NCI-H774 (cell line): ENCODE measurements at places on chromosomes 6 and 20.

DNA sequence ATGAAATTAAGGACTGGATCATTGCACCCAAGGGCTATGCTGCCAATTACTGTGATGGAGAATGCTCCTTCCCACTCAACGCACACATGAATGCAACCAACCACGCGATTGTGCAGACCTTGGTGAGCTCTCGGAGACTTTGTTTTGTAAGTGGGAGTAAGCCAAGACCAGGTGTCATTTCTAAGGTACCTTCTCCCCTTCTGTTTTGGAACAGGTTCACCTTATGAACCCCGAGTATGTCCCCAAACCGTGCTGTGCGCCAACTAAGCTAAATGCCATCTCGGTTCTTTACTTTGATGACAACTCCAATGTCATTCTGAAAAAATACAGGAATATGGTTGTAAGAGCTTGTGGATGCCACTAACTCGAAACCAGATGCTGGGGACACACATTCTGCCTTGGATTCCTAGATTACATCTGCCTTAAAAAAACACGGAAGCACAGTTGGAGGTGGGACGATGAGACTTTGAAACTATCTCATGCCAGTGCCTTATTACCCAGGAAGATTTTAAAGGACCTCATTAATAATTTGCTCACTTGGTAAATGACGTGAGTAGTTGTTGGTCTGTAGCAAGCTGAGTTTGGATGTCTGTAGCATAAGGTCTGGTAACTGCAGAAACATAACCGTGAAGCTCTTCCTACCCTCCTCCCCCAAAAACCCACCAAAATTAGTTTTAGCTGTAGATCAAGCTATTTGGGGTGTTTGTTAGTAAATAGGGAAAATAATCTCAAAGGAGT, 30.4 kb downstream of the TXNDC5 start:
- no peak for DNase-seq

DNA sequence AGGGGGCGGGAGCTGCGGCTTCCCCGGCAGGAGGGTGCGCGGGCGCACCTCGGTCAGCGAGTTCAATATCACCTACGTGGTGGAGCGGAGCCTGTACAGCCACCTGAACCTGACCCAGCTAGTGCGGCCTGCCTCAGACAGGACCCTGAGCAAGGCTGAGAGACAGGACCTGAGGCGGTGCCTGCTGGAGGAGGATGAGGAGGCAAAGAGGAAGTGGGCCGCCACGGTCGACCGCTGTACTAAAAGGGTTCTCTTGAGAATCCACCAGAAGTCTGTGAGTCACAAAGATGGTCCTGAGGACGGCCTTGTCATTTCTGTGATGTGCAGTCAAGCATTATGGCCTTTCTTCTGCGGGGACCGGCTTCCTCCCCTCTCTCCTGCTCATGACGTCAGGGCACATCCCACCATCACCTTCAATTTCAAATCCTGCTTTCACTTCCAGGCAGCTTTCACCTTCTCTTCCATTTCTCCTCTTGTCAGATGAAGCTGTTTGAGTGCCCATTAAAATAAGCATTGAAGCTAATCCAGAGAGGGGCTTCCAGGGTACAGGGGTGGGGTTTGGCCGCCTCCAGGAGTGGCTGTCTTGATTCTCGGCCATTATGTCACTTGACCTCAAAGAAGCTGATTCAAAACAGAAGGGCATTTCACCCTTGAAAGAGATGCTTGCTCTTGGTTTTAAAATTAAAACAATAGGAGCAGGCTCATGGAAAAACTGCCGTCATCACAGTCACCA, 177.6 kb downstream of the SASH1 start:
- DNase-seq = no peak

GRCh38 chr6:167470101-167470835, 145.4 kb downstream of the TTLL2 start:
- no peak for DNase-seq

GRCh38 chr6:54493138-54493537, 184.9 kb downstream of the TINAG start:
- no peak for DNase-seq

DNA sequence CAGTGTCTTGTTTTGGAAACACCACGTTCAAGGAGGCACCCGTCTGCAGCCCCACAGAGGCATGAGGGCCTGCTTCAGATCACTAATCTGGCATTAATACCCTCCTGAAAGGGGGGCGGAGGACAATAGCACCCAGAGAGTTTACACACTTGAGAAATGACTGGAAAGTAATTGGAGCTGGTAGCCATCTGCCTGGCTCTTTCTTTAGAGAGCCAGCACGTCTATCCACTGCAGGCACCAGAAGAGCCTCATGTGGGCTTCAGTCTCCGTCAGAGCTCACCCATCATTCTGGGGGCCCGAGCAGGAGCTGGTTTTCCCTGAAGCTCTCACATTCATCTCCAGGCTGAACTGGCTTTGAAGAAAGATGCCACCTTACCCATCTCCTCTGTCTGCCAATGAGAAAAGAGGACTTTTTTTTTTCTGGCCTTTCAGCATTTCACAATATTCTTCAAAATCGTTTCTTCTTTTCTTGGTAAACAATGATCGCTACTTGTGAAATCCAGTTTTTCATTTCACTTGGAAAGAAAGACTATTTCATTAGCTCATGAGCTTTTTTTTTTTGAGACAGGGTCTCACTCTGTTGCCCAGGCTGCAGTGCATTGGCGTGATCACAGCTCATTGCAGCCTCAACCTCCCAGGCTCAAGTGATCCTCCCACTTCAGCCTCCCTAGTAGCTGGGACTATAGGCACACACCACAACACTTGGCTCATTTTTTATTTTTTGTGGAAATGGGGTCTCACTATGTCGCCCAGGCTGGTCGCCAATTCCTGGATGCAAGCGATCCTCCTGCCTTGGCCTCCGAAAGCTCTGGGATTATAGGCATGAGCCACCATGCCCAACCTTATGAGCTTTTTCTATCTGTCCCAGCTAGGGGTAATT, 124.7 kb upstream of the ZNF217 start:
- no peak for DNase-seq

GRCh38 chr6:47076422-47077344, 34.6 kb upstream of the ADGRF1 start:
- no peak for DNase-seq

DNA sequence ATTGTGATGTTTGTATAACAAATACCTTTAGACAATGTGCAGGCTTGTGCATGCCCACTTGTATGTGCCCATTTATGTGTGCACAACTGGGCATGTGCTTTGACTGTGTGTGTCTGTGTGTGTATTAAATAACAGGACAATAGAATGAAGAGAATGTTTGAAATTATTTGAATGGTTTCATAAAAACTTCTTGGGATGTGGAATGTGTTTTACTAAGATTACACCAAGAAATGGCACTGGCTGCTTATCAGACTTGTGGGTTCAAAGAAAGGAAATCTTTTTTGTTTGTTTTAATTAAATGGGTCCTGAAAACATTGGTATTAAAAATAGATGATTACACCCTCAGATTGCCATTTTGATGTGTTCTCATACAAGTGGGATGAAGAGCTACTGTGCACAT, 191.6 kb upstream of the CCN2 start:
- DNase-seq = no peak

GRCh38 chr6:159935065-159935464, 33.8 kb upstream of the IGF2R start:
- DNase-seq = no peak

DNA sequence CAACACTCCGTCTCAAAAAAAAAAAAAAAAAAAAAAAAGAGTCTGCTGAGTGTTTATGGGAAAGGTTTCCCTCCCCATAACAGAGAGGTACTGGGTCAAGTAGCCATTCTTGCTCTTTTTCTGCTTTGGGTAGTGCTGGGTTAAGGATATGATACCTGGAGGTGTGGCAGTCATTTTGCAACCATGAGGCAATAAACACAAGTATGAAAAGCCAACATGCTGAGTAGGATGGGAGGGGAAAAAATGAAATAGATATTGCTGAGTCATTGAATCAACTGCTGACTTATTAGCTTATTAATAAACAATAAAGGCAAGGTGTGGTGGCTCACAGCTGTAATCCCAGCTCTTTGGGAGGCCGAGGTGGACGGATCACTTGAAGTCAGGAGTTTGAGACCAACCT, 2.3 kb upstream of the TOMM34 start:
- no peak for DNase-seq
